Fibroblast of lung (primary cell): ENCODE measurements at places on chromosomes 2 and 18. TPM values are rescaled to one million over a fixed set of nuclear protein-coding genes. Genes with fewer than 3 reads are reported as not detected.
A peak's percentile ranks its signal among the peaks of the same experiment; 100 is the strongest.

- DNase-seq = peak; percentile 66
Observed at GRCh38 chr18:48022531-48023329, 92.3 kb upstream of the SMAD2 start.

FAM124B gene
- total RNA-seq = not detected in 2 replicates

DNAJC27 gene
- total RNA-seq = 5.1 and 7.3 TPM in 2 replicates

- DNase-seq = peak; percentile 73
Observed at GRCh38 chr2:218501665-218502064, 66.5 kb downstream of the USP37 start.

DNA sequence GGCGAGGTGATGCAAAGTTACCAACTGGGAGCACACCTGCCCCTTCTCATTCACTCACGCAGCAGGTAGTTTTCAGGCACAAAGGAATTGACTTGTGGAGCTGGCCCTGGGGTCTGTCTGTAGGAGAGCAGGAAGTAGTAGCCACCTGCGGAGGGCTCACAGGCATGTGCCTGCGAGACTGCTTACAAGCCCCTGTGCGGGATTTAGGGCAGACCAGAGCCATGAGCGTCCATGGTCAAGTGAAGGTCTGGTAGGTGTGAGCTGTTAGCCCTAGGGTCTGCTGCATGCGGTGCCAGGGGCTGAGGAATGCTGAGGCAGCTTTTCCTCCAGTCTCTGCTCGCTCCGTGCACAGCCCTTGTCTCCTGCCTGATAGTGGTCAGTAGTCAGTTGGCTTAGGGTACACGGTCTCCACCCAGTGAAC, 18.9 kb downstream of the INPP4A start:
- no peak for DNase-seq

CYP26B1 gene
- total RNA-seq = 0.17 and 0.51 TPM in 2 replicates

DNA sequence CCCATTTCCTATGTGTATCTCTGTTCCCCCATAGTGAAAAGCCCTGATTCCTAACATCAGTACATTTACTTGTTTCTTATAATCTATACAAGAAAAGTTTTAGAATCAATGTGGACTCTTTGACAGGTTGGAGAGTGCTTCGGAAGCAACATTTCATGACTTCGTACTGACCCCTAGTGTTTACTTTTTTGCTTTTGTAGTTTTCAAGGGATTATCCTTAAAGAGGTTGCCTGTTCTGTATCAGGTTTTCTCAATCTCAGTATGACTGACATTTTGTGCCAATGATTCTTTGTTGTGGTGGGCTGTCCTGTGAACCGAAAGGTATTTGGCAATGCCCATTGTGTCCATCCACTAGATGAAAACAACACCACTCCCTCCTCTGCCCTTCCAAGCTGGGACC, 43.3 kb upstream of the SERPINB2 start:
- DNase-seq = peak; percentile 31

FABP1 gene
- not detected in 2 replicates for total RNA-seq

DNA sequence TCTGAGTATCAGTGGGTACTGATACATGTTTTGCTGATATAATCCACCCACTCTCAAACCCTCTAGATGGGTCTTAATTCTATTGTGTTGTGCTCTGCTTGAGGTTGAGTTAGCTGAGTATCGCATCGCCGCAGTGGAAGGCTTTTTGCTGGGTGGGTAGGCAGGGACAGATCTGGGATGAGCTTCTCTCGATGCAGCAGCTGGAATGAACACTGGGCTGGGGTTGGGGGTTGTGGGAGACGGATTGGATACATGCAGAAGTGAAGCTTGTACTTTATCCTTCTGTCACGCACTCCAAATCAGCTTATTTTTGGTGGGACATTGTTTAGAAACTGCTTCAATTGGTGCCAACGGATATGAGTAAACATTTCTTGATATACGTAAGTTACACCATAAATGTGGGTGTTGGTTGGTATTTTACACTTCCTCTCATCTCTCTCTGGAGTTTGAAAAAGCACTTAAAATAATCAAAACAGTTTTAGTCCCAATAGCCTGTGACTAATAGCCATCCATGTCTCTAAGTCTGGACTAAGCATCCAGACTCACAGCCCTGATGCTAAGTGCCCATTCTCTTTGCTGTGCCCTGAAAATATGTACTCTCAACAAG, 107.1 kb downstream of the POLE4 start:
- peak; percentile 52 for DNase-seq
